Suprapubic skin (tissue), 4 donors: ENCODE measurements at places on chromosomes 6 and 20.

DNA sequence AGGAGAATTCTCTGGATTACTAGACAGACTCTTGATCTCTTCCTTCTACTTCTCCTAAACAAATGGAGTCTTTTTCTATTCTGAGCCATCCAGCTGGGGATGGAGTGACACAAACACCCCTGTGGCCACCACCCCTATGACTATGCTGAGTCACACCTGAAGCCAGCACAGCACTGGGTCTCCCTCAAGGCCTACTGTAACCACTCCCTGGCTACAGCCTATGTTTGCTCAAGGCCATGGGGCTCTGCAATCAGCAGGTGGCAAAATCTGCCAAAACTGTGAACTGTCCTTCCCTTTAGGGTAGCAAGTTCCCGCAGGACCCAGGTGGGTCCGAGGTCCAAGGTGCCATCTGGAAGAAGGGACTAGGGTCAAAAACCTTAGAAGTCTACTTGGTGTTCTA lies 132.3 kb downstream of the TINAG start:
- H3K4me3 ChIP-seq: no peak overlapping the region

DNA sequence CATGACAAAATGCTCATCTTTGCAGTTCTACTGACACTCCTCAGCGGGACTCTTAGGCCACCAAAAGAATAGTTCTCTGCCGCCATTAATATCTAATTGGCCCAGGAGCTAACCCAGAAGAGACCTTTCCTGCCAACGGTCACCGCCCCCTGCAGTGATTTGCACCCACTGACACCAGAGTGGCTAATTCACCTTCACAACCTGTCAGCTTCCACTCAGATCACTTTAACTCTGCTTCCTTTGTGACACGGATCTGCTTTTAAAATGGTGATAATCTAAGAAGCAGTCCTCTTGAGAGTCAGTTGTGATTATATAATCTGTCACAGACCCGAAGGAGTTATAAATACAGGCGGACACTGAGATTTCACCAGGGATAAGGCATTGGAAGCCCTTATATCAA lies 172.8 kb downstream of the FRK start:
- no peak for DNase-seq
- no peak overlapping the region for H3K27ac ChIP-seq
- H3K4me3 ChIP-seq: no peak overlapping the region
- H3K36me3 ChIP-seq: no peaks in the 10 kb centered on the region
- no peaks in the 10 kb centered on the region for H3K4me1 ChIP-seq

DNA sequence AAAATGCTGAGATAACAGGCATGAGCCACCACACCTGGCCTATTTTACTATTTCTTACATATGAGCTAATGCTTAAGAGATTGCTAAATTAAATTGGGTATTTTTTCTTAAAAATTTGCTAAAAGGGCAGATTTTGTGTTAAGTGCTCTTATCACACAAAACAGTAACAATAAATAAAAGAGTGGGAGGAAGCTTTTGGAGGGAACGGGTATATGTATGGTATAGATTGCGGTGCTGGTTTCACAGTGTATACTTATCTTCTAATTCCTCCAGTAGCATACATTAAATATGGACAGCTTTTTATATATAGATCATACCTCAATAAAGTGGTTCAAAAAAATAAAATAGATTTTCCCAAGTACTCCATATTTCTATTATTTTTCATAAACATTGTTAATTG lies 39.4 kb upstream of the FABP7 start:
- H3K4me1 ChIP-seq: peaks cover 18% of the 10 kb centered on the region
- H3K27ac ChIP-seq: no peak overlapping the region
- no peaks in the 10 kb centered on the region for H3K36me3 ChIP-seq
- H3K4me3 ChIP-seq: no peak overlapping the region

DNA sequence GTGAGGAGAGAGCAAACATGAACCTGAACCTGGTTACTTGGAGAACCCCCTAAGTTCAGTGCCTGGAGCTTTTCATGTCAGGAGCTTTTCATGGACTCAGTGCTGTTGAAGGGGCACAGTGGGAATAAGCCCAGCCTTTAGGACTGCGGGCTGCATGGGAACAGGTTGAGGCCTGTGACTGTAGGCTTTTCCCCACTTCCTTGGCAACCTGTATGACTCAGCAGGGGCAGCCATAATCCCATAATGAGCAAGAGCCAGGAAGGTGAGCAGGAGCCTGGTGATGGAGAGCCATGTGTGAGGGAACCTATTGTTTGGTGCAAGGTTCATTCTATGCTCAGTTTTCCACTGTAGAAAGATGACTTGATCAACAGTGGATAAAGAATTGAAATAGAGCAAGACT lies 23.4 kb downstream of the MEP1A start:
- H3K36me3 ChIP-seq: no peaks in the 10 kb centered on the region
- H3K27ac ChIP-seq: no peak overlapping the region
- peaks cover 3% of the 10 kb centered on the region for H3K27me3 ChIP-seq
- H3K4me3 ChIP-seq: no peak overlapping the region
- no peak for DNase-seq

- H3K36me3 ChIP-seq: no peaks in the 10 kb centered on the region
- no peak for DNase-seq
- H3K27me3 ChIP-seq: no peaks in the 10 kb centered on the region
- no peaks in the 10 kb centered on the region for H3K4me1 ChIP-seq
Measured at GRCh38 chr6:124438546-124439065, 523.6 kb upstream of the RNF217 start.

GRCh38 chr6:33249732-33250630 lies 21.7 kb downstream of the VPS52 start:
- peak overlapping the region; percentile 96 for H3K27ac ChIP-seq
- H3K27me3 ChIP-seq: no peaks in the 10 kb centered on the region
- H3K4me3 ChIP-seq: peak overlapping the region; percentile 71
- peak; percentile 61 for DNase-seq
- peaks cover 18% of the 10 kb centered on the region for H3K36me3 ChIP-seq

DNA sequence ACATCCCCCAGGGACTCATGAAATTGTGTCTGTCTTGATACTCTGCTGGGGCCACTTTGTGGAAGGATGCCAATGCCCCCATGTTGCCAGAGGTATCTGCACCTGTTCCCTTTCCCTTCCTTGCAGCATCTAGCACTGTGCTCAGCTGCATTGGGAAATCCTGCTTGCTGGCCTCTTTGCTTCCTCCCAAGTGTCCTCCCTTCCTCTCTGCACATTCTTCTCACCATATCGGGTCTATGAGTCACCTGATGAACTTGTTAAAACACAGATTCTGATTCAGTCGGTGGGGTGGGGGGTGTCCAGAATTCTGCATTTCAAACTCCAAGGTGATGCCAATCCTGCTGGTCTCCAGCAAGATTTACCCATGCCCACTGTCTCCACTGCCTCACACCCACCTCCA lies 467.8 kb downstream of the PTPRT start:
- H3K4me1 ChIP-seq: no peaks in the 10 kb centered on the region
- no peaks in the 10 kb centered on the region for H3K36me3 ChIP-seq
- H3K27ac ChIP-seq: no peak overlapping the region
- no peak overlapping the region for H3K4me3 ChIP-seq

DNA sequence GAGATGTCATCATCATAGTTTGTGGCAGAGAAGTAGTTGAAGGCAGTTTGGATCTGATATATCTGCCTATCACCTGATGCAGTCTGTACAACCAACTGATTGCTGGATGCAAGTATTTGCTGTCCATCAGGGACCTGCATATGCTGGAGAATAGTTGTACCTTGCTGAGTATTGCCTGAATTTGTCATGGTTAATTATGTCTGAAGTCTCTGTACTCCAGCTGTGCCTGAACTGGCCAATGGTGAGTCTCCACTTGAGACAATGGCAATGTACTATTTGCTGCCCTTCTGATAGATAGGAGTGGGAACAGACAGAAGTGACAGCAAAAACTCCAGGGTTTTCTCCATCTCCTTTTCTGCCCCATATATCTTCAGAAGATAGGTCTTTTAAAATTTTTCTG lies 531.5 kb downstream of the EPHA7 start:
- H3K4me3 ChIP-seq: no peak overlapping the region
- no peaks in the 10 kb centered on the region for H3K27me3 ChIP-seq
- H3K36me3 ChIP-seq: no peaks in the 10 kb centered on the region

- no peaks in the 10 kb centered on the region for H3K36me3 ChIP-seq
- no peak for DNase-seq
- no peak overlapping the region for H3K4me3 ChIP-seq
- no peak overlapping the region for H3K27ac ChIP-seq
Measured at GRCh38 chr6:85600713-85601313, 7.2 kb upstream of the SNX14 start.

DNA sequence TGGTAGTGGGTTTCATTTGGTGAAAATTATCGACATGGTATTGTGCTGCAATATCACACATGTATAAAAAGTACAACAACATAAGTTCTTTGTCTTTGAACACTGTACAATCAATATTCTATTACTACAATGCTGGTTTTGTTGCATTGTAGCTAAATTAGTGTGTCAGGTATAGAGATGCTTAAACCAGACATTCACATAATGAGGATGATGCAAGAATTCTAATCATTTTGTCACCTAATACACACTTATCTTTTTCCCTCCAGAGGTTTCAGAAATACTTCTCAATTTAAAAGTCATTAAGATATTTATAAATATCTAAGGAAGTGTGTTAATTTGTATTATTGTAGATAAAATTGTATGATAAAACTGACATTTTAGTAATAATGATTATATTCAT lies 174.8 kb upstream of the MAN1A1 start:
- no peaks in the 10 kb centered on the region for H3K36me3 ChIP-seq
- H3K4me1 ChIP-seq: no peaks in the 10 kb centered on the region
- no peak for DNase-seq
- no peaks in the 10 kb centered on the region for H3K27me3 ChIP-seq

- H3K27ac ChIP-seq: peak overlapping the region; percentile 58
- no peak overlapping the region for H3K4me3 ChIP-seq
- peaks cover 74% of the 10 kb centered on the region for H3K36me3 ChIP-seq
- H3K27me3 ChIP-seq: no peaks in the 10 kb centered on the region
Measured at GRCh38 chr6:15521582-15521981, 141.2 kb downstream of the DTNBP1 start.

- H3K27me3 ChIP-seq: no peaks in the 10 kb centered on the region
- H3K4me1 ChIP-seq: peaks cover 4% of the 10 kb centered on the region
- DNase-seq: no peak
- no peaks in the 10 kb centered on the region for H3K36me3 ChIP-seq
- no peak overlapping the region for H3K4me3 ChIP-seq
Measured at GRCh38 chr20:20731945-20732296, 19.5 kb upstream of the RALGAPA2 start.

GRCh38 chr6:37357288-37357687 lies 3.5 kb downstream of the RNF8 start:
- H3K27ac ChIP-seq: no peak overlapping the region
- peaks cover 19% of the 10 kb centered on the region for H3K36me3 ChIP-seq
- no peaks in the 10 kb centered on the region for H3K27me3 ChIP-seq
- H3K4me3 ChIP-seq: no peak overlapping the region

DNA sequence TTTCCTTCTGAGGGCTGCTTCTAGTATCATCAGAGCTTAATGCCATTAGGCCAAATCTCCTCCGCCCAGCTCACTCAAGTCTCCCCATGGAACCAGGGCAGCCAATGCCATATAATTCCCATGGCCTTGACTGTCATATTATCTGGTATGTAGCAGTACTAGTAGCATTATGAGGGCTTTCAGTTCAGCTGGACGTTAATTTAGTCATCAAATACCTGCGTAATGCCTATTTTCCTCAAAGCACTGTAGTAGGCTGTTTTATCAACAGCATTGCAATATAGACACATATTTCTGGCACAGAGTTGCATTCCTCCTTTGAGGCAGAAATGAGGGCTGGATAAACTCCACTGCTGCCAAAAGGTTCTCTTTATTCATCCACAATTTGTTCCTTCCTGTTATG lies 1.7 kb downstream of the KCTD20 start:
- DNase-seq: no peak
- peak overlapping the region; percentile 95 for H3K4me3 ChIP-seq
- H3K27ac ChIP-seq: peak overlapping the region; percentile 99
- H3K27me3 ChIP-seq: no peaks in the 10 kb centered on the region
- peaks cover 40% of the 10 kb centered on the region for H3K4me1 ChIP-seq

DNA sequence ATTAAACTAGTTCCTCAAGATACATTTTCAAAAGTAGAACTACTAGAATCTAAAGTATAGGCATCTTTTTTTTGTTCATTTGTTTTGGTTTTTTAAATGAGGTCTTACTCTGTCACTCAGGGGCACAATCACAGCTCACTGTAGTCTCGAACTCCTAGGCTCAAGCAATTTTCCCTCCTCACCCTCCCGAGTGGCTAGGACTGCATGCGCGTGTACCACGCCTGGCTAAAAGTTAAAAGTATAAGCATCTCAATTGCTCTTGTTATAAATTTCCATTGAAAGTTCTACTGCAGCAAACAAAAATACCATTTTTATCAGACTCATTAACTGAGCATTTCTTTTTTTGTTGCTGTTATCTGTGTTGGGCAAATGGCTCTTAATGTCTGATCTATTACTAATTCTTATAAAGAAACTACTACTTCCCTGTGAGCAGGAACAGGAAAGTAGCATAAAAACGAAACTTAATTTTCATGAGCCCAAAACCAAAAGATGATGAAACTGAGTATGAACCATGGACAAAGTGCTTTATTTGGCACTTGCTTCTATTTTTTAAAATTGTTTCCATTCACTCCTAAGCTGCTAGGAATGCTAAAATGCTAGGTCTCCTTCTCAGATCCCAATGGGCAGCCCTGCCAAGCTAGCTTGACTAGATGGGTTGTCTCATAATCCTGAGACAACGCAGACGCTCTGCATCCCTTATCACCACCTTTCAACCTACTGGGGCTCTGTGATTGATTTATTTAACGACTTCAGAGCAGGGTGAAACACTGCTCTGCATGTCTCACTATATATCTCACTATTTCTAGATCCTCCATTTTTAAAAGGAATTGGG lies 36.9 kb downstream of the TRPC4AP start:
- no peak overlapping the region for H3K4me3 ChIP-seq
- H3K27me3 ChIP-seq: no peaks in the 10 kb centered on the region
- no peak overlapping the region for H3K27ac ChIP-seq
- H3K36me3 ChIP-seq: peaks cover 14% of the 10 kb centered on the region
- no peak for DNase-seq

DNA sequence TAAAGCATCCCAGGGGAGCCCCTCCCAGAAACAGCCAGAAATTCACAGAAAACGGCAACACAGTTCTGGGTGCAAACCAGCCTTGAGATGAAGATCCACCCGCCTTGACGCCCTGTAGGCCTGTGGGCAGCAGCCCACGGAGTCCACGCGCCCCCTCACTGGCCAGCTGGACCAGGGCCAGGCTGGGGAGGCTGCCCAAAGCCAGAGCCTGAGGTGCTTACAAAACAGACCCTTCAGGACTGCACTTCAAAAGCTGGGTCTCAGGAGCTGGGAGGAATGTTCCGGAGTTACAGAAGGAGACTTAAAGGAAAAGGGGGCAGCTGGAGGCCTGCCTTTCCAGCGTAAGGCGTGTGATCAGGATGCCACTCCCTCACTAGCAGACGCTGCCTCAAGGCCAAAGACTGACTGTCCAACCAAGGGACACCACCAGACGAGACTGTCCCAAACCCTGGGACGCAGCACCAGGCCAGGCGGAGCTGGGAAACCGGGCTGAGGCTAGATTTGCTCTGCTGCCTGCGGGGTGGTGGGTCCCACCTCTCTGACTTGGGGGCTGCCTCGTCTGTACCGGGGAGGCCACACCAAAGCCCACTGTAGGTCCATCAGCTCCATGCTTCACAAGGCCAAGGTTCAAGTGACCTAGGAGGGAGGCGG lies 48.1 kb downstream of the RRBP1 start:
- no peak for DNase-seq
- peaks cover 29% of the 10 kb centered on the region for H3K4me1 ChIP-seq
- no peak overlapping the region for H3K4me3 ChIP-seq
- no peak overlapping the region for H3K27ac ChIP-seq
- H3K27me3 ChIP-seq: no peaks in the 10 kb centered on the region
